Psoas muscle (tissue), 8 donors: ENCODE measurements at places on chromosomes 16 and 17.

DNA sequence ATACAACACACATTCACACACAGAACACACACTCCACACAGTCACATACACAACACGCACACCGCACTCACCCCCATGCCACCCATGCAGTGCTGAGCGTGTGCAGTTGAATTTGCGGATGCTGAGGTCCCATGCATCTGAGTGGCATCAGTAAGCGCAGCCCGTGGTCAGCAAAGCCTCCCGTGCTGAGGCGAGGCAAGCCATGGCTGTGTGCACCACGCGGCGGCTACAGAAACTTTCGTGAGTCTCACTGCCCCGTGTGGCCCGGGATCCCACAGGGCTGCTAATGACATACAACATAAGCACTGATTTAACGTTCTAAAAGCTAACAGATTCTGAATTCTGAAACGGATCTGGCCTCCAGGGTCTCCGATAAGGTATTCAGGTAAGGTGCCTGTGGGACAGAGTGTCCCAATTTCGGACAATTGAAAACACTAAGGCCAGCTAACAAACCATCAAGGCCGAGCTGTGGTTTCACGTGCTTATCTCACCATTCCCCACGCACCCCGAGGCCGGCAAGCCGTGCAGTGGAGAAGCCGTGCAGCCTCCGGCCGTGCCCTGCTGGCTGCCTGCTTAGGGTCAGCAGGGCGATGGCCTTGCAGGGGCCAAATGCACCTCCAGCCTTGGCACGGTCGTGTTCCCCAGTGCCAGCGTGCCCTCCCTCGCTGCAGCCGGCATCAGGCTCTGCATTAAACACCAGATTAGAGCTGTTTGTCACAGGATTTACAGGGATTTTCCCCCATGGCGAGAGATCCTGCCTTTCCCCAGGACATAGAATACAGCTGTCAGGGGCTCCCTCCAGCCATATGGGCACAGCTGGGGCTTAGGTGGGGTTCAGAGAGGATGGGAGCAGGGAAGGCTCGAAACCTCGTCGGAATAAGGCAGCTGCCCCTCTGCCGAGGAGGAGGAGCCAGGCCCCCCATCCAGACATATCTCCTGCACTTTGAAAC, 191.7 kb downstream of the C16orf95 start:
- no peak for DNase-seq

DNA sequence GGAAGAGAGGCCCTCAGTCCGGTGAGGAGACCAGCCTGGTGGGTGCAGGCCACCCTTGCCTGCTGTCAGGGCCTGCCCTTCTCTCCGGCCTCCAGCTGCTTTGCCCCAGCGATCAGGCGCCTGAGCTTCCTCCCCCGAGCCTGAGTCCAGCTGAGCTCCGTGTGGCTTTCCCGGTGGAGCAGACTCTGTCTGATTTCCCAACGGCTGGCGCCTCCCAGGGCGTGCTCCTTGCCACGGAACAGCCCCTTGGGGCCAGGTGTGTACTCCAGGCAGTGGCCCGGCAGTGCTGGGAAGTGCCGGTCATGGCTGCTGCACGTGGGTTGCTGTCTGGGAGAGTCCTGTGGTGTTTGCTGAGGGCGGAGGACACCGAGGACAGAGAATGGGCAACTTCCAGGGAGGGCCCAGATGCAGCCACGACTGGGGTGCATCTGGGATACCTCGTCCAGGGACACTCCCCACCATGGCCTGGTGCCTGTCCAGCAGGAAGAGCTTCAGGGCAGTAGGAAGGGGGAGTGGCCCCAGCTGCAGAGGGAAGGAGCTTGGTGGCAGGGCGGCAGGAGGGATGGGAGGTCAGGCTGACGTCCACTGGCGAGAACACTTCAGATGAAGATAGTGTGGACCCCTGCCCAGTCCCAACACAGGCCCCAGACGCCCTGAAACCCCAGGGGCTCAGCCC, 22.5 kb downstream of the METRNL start:
- DNase-seq = no peak

DNA sequence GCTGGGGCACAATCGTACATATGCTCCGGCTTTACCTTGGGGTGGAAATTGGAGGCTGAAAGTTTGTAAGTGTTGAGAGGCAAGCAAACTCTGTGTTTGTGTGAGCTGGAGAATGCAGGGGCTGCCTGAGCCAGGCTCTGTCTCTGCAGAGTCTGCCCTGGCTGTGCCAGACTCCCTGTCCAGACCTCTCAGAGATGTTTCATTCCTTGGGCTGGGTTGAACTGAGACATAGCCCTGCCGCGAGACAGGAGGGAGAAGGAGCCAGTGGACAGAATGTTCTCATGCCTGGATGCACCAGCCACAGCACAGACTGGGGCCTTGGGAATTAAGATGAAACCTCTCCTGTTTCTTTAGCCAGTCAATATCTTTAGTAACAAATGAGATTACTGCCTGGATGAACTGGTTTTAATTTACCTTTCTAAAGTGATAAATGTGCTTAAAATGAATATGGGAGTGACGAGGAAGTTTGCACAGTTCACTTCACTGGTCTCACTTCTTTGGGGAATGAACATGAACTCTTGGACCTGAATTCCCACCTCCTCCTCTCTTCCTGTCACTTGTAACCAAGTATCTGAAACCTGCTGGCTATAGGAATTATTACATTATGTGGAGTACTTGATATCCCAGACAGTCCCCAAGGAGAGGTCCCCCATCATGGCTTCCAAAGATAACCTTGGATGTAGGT, 40.1 kb downstream of the YPEL2 start:
- peak; percentile 79 for DNase-seq

DNA sequence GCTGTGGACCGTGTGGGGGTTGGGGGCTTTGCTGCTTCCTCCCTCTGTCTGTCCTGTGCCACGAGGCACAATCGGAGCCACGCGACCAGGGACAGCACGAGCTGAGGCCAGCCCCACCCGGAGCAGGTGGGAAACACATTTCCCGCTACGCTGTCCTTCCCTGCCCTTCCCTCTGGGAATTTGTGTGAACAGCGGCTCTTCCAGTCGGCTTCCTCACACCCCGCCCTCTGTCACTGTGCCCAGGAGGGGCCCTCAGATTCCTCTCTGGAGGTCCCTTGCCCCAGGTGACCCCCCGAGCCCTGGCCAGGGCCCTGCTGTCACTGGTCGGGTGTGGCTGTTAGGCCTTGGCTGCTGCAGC, 19.6 kb downstream of the SPIRE2 start:
- no peak for DNase-seq

DNA sequence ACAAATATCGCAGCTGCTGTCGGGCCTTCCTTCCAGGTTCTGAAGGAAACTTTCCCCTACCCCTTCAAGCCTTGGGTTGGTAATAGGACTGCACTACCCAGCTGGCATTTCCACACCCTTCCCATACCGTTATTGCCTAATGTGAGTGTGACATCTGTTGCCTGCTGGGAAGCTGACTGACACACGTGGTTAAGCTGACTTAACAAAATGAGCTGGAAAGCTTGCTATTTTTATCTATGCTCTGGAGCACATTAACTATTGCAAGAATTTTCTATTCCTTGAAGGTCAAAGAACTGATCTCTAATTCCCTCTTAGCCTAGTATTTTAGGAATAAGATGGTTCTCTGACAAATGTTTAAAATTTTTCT, 79.5 kb downstream of the PMP22 start:
- DNase-seq = no peak

- DNase-seq = peak; percentile 27
These were observed 60.4 kb downstream of the PDPK1 start for GRCh38 chr16:2598133-2598641.

DNA sequence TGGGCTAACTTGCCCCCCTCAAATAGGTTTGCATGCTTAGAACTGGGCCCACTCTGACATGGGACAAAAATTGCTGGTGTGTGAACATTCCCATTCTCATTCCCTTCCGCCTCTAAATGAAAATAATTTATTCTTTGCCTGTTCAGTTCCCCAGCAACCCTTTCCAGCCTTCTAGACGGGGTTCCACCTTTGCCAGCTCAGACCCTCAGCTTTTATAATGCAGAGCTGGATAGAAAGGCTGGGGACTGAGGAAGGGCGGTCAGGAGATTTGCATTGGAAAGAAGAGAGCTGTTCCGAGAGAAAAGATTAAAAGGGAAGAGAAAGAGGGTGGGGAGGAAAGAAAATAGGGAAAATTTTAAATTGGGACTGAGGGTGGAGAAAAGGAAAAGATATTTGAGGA, 151.1 kb upstream of the WSCD1 start:
- DNase-seq = no peak

GRCh38 chr16:11133344-11133943, 122.6 kb downstream of the SOCS1 start:
- peak; percentile 80 for DNase-seq

DNA sequence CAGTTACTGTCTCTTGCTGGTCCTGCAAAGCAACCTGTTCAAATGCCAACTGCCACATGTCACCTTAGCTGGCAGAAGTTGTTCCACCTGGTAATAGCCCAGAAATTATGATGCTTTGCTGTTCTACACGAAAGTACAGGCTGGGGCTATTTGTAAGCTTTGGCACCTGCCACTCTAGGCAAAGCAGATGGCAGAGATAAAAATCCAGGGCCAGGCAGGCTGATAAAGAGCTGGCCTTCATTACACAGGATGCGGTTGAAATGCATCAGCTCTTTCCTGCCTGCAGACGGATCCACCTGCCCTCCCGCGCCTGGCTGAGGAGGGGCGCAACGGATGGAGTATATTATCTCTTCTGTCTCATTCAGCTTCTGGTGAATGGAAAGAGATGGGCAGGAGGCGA, 29.3 kb upstream of the KDM8 start:
- DNase-seq = no peak

- DNase-seq = no peak
These were observed 17.4 kb upstream of the OR1F1 start for GRCh38 chr16:3170440-3171180.

GRCh38 chr16:2482249-2482648, 7.3 kb downstream of the TBC1D24 start:
- no peak for DNase-seq

- no peak for DNase-seq
These were observed 919 bp downstream of the N4BP1 start for GRCh38 chr16:48608871-48609651.

DNA sequence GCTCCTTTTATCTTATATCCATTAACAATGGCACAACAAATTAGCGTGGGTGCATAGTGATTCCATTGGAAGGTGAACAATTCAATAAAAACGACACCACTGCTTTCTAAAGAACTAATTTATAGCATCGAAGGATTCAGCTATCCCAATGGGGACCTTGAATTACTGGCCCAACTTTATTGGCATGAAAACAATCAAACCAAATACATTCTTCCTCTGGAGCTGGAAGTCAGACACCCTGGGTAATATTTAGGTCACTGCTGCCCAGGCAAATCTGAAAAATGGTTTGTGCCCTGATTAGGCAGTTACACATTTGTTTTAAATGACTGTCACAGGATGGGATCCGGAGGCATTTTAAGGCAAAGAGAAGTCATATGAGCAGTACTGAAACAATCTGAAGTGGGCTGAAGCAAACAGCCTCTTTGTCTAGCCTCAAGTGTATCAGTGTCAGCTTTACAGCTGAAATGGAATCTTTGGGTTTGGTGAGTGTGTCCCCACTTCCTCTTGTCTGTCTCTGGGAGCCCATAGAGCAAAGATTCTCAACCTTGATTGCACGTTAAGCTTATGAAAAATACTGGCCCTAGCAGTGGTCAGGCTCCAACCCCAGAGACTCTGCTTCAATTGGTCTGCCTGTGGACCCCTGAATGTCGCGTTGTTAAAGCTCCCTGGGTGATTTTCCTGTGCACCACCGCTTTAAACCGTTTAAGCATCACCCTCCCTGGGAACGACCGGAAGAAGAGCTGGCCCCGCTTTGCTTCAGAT, 30.3 kb downstream of the CDK5R1 start:
- DNase-seq = no peak

DNA sequence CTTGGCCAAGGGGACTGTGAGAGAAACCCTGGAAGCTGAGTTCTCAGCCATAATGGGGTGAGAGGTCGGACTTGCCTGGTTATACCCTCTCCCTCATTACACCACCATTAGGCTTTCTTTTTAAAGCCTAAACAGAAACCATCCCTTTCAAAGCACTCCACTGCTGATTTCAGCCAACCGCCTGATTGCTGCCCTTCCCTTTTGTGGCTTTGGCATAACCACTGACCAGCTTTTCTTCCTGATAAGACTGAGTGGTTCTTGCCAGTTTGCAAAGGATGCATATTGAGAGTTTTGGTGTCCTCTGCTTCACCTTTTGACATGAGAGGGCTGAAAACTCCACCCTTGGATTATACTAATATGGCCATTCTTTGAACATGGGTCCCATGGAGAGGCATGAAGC, 308.2 kb upstream of the GOT2 start:
- DNase-seq = no peak

DNA sequence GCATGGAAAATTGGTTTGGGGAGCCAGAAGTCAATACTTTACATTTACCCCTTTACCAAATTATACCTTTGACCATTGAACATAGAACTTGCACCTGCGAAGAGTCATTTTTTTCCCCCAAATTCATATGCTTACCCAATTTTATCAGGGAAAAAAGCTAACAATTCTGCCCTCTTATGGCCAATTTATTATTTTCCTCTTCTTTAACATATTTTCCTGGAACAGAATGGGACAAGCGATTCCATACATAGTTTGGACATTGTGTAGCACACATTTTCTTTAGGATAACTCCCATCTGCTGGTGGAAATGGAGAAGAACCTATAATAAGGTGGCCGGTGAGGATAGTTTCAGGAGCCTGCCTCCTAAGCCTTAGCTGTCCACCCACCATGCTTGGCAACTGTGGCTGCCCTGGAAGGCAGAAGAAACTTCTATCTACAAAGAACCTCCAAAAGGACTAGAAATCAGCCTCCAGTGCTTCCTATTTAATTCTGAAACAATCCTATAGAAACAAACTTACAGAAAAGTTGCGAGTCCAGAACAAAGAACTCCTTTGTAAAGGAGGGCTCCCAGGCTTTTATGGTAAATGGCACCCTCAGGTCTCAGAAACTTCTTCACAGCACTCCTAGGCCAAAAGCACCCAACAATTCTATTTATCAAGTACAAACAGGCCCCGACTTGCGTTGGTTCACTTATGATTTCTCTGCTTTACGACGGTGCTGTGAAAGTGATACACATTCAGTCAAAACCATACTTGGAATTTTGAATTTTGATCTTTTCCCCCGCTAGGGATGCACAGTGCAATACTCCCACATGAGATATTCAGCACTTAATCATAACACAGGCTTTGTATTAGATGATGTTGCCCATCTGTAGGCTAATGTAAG, 64.1 kb upstream of the CACNG4 start:
- DNase-seq = no peak

GRCh38 chr17:50556803-50557202, 3.7 kb upstream of the CACNA1G start:
- DNase-seq = no peak

GRCh38 chr17:6455321-6455705, 11.1 kb downstream of the PIMREG start:
- DNase-seq = no peak
